Fibroblast of skin of scalp (primary cell): ENCODE measurements at places on chromosomes 1 and 21.

DNA sequence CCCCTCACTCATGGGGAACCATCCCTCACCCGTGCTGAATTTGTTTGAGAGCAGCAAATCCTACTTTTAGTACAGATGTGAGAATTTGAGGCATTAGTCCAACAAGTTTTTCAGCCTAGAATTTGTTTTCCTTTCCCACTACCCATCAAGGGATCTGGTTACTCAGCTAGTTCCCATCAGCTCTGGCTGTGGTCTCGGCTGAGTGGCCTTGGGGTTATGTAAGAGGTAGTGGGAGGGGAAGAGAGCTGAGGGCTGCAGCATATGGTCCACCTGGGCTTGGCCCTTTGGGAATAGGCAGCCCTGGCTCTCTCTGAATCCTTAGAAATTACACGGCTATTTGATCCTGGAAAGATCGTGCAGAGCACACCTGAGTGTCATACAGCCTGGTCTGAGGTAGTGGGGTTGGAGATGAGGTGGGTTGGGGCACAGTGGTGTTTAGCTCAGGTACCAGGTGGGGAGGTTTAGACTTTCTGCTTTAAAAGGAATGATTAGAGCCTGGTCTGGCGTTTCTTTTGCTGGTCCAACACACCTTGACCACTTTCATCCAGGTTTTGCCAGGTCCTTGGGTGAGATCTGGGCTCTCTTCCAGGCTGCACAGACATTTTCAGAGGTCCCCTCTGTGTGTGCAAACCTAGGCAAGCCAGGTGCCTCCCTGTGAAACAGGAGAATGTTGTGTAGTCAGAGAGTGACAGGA lies 4.2 kb downstream of the GSTM4 start:
- no peak for DNase-seq

DNA sequence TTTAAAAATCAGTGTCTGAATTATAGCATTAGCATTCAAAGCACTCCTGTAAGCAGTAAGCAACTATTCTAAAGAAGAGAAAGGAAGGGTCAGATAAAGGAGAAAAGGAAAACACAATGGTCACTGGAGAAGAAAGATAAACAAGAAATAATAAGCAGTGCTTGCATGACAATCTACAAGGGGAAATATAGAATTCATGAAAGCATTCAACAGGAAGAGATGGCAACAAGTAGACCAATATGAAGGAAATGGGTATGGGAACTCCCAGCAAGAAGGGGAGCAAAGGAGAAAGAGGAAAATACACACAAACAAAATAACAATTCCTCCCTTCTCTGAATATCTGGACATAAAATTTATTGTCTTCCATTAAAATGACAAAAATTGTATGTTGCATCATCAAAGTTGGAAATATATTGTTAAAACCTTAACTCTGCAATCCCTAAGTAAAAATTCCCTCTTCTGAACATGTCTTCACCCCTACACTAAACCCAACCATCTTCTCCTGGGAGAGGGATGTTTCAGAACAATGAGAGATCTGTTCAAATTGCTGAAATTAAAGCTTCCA lies 206.3 kb upstream of the SAMSN1 start:
- no peak for DNase-seq

DNA sequence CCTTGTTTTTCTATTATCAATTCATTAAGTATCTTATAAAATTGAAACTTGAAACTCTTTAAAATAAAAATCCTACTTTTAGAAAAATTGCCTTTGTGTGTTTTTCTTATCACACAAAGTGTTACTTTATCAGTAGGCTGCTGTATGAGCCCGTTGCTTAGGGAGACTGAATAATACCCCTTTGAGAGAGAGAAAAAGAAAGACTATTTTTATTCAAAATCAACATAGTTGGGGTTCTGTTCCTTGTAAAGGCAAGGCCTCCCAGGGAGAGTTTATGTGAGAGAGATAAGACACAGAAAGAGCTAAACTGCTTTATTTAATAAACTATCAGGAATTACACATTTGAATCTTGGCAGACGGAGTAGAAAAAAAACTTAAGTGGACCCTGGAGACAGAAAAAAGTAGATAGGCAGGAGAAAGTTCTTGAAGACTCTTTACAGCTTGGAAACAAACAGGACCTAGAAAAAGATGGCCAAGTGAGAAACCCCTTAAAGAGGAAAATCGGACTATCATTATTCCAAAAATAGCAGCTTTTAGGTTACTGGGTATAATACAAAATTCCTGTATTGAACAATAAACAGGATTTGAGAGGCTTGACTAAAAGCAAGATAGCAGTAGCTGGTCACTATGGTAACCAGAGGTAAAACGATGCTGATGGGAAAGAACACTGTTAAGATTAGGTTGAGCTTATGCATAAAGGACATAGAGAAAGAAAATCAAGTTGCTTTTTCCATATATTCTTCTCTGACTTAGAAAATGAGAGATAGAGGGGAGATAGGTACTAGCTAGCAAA lies 170.9 kb downstream of the LRRC7 start:
- peak; percentile 11 for DNase-seq

- no peak for DNase-seq
Observed at GRCh38 chr21:44353191-44353970, at the start of gene TRPM2. TSS of gene TRPM2 (plus strand) at chr21:44353621. CDS start at chr21:44353701, 80 bp downstream.

GRCh38 chr1:66402194-66402593 lies 131.8 kb upstream of the SGIP1 start:
- peak; percentile 77 for DNase-seq

DNA sequence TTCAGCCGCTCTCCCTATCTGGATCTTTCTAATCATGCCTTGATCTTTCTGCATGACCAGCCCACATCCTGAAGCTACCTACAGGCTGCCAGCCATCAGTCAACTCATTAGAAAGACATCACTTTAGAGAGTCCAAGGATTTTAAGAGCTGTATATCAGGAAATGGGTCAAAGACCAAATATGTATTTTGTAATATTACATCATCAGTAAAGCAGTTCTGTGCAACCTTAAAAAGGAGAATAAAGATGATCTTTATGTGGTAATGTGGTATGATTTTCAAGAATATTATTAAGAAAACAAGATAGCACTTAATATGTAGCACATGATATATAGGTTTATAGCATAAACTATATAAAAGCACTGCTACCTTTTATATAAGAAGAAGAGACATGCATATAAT lies 47.6 kb downstream of the SLC30A7 start:
- DNase-seq = peak; percentile 8

- peak; percentile 75 for DNase-seq
Observed at GRCh38 chr1:31400393-31400792, 12.6 kb upstream of the SERINC2 start.

DNA sequence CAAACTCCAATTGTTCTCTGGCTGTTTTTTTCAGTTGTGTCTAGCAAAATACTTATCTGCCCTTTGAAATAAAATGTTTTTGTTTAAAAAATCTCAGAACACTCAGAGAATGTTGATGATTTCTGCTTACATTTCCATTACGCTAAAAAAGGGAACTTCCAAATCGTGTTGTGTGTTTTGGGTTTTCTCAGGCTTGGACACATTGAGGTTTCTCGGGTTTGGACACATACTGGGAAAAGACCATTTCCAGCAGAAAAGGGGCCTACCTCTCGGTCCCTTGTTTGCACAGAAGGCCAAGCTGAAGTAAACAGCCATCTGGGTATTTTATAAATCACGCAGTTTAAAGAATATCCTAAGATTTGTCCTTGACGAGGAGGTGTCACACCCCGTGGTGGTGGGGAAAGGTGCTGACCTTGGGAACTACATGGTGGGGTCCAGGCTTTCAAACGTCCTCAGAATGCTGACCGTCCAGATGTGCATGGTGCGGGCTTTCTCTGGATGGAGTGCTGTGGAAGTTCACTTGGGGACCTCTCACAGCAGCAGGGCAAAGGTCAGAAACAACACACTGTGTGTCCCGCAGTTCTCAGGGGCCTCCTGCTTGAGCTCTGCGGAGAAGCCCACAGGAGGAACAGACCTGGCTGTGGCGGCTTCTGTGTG lies 67.8 kb downstream of the SLC37A1 start:
- DNase-seq = no peak

- DNase-seq = peak; percentile 31
Observed at GRCh38 chr1:67675800-67676199, 9.2 kb upstream of the GADD45A start.

DNA sequence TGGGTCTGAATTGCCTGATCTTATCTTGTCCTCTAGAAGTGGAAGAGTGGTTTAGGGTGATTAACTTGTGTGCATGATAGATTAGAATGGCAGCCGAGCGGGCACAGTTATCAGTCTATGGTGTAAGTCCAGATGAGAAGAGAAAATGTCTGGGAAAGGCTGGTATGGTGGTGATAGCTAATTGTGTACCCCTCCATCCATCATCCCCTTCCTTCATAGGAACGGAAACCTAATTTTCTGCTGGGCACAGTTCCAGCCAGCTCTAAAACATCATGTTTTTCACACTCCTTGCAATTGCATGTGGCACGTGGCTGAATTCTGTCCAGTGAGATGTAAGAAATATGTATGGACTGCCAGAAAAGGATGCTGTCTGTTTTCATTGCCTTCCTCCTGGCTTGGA lies 40.9 kb upstream of the ZP4 start:
- DNase-seq = no peak

DNA sequence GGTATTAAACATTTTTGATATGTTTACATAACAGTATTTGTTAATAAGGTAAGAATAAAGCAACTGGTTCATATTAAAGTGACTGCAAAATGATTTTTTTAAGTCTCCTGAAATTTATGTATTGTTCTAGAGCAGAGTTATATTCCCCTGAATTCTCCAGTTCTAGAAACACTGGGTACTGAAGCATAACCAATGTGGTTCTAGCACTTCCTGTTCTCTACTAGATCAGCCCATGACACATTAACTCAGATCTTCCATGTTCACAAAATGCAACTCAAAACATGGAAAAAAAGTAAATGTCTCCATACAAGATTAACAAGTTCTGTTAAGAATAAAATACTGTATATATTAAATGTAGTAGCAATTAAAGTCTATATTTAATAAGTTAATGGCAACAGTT lies 3.9 kb downstream of the NEGR1 start:
- no peak for DNase-seq
